ENCODE measurements at places on chromosomes 16 and 17. TPM values are rescaled to one million over a fixed set of nuclear protein-coding genes. Genes with fewer than 3 reads are reported as not detected.
A peak's percentile ranks its signal among the peaks of the same experiment; 100 is the strongest.

NFE2L1 gene
- polyA plus RNA-seq, result 25.7 TPM

NOD2 gene
- polyA plus RNA-seq, result 0.41 TPM

FBF1 gene
- polyA plus RNA-seq, result 5.2 TPM

CMTM1 gene
- 1.3 TPM for polyA plus RNA-seq

TTLL6 gene
- 0.04 TPM for polyA plus RNA-seq

GRB7 gene
- 0.19 TPM for polyA plus RNA-seq

CDYL2 gene
- polyA plus RNA-seq, result 1.6 TPM

VASN gene
- 2.0 TPM for polyA plus RNA-seq

C16orf46 gene
- polyA plus RNA-seq, result 0.24 TPM

KRT9 gene
- polyA plus RNA-seq, result not detected

ADAM11 gene
- 0.26 TPM for polyA plus RNA-seq

DNA sequence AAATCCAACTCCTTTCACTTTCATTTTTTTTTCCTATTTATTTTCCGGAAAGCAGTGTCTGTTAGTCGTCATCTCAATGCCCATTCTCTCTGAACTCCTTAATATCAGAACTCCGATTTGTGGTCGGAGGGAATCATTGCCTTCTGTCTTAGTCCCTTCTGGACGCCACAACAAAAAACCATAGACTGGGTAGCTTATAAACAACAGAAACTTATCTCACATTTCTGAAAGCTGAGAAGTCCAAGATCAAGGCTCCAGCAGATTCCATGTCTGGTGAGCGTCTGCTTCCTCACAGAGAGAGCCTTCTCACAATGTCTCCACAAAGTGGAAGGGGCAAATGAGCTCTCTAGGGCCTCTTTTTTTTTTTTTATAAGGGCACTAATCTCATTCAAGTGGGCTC, 296.6 kb upstream of the CDH11 start:
- no peak for DNase-seq

DNA sequence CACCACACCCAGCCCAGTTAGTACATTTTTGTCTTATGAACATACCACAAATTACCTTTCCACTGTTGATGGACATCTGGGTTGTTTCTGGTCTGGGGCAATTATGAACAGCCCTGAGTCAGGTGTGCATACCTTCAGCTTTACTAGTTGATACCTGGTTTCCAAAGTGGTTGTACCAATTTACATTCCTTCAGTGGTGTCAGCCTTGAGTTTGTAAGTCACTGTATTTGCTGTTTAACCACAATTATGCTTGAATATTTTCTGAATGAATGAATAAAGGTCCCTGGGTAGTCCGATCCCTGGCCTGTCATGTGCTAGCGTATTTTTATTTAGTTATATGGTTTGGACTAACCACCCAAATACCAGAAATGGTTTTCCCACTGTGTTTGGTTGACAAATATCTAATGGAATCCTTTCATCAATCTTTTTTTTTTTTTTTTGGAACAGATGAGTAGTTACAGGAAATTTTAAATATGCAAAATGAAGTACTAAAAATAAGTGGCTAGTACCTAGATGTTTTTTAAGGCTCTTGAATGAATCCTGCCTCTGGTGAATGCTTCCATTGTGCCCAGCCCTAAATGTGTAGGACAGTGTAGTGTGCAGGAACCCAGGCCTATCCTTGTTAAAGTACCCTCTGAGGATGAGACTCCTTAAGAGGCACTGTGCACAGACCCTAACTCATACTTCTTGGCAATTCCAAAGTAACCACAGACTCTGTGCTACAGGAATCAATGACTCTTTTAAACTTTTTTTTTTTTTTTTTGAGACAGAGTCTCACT, 3.7 kb downstream of the DUSP14 start:
- DNase-seq, result no peak

DNA sequence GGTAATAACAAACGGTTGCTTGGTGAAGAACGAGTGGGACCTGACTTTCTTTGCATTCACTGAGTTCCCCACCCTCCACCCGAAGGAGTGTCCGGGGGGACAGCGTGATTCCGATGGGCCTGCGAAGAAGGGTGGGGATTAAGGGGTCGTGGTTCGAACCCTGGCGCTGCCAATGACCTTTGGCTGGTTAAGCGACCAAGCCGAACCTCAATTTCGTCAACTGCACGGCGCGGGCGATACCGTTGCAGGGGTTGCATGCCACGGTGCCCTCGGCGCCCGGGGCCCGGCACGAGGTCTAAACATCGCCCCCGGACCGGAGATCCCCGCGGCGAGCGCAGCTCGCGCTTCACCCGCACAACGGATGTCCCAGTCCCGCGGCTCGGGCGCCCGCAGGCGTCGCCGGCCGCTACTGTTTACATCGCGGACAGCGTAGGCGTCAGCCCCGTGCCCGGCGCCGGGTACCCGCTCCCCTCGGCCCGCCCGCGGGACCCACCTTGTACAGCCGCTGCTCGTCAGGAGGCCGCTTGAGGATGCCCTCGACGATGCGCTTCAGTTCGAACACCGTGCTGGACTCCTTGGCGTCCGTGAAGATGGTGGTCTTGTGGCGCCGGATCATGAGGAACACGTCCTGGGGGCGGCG, 460 bp downstream of the ELOB start:
- DNase-seq, result peak; percentile 91

DNA sequence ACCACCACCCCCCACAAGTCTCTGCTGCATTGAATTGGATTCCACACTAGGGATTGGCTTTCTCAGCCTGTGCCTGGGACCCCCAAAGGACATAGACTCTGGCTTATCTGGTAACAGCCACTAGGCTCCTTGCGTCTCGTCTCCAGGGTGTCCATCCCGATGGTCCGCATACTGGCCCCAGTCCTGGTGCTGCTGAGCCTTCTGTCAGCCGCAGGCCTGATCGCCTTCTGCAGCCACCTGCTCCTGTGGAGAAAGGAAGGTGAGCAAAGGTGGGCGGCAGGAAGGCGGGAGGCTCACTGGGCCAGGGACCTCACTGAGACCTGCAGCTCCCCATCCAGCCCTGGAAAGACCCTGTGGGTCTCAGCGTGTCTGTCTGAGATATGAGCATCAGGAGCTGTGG, 8.1 kb downstream of the CD300LG start:
- DNase-seq, result no peak

- DNase-seq, result no peak
Observed at GRCh38 chr16:30637944-30638343, 12.8 kb upstream of the PRR14 start.

GRCh38 chr16:87671221-87671620, 68.9 kb downstream of the JPH3 start:
- no peak for DNase-seq

DNA sequence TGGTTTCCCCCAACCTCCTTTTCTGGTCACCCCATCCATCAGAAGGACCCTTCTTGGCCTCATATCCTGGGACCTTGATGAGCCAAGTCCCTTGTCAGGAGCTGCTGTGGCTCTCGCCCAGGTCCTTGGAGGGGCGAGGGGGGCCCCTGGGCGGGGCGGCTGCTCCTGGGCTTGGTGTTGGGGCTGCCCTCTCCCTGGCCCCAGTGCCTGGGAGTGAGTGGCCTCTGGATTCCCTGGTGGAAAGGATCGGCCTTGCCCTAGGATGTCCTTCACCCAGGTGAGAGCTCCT, 6.2 kb upstream of the NOTUM start:
- no peak for DNase-seq

DNA sequence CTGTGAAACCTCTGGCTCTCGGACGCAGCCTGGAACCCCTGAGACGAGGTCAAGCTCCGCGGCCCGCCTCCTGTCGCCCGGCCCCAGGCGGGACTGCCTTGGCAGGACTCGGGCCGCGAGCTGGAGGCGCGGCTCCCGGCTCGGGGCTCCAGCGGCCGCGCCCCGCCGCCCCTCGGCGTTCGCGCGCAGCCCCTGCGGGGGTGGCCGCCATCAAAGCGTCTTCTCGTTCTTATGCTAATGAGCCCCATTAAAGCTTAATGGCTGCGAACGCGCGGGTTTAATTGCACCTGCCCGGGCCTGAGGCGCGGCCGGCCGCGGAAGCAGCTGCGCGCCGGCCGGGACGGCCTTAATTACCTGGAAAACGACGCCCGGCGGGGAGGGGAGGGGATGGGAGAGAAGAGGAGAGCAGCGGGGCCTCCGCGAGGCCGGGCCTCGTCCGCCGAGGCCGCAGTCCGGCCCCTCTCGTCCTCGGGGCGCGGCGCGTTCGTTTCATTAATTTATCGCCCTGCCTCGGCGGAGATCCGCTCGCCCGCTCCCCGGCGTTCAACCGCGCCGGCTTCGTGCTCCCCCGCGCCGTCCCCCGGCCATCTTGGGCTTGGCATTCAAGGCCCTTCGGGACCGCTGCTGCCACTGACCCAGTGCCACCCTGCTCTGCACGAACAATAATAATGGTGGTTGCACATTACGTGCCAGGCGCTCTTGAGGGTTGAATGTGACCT, 19.2 kb downstream of the RAI1 start:
- DNase-seq, result no peak
